WTC11 (cell line): ENCODE measurements at places on chromosomes 2 and 18. TPM values are rescaled to one million over a fixed set of nuclear protein-coding genes. Genes with fewer than 3 reads are reported as not detected.

SDC1 gene
- 47.3 to 52.6 TPM (median 52.6 TPM) in 3 replicates for total RNA-seq

FAM237A gene
- total RNA-seq = not detected in 3 replicates

CHRNA1 gene
- not detected in 3 replicates for total RNA-seq

GRCh38 chr18:11882636-11883035 lies 25.5 kb downstream of the MPPE1 start:
- DNase-seq = no peak

DNA sequence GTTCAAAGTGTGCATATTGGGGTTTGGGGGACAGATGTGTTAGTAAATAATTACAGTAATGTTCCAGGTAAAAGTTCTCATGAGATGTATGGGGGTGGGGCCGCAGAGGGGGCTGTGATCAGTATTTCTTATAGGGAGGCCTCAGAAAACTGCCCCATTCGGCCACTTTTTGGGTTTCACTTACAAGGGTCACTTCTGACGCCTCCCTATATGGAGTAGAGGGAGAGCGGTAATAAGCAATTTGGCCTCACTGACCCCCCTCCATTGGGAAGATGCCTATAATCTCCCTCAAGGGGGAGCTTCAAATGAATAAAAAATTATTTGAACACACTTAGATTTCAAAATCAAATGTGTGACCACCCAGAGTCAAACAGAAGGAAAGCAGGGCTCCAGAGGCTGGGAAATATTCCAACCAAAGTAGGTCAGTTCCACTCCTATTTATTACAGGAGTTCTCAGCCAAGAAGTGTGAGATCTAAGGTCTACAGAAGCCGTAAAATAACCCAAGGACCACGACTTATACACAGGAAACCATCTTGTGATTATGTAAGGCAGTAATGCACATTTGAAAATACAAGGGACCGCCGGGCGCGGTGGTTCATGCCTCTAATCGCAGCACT lies 2.7 kb downstream of the SCTR start:
- DNase-seq = no peak

DNA sequence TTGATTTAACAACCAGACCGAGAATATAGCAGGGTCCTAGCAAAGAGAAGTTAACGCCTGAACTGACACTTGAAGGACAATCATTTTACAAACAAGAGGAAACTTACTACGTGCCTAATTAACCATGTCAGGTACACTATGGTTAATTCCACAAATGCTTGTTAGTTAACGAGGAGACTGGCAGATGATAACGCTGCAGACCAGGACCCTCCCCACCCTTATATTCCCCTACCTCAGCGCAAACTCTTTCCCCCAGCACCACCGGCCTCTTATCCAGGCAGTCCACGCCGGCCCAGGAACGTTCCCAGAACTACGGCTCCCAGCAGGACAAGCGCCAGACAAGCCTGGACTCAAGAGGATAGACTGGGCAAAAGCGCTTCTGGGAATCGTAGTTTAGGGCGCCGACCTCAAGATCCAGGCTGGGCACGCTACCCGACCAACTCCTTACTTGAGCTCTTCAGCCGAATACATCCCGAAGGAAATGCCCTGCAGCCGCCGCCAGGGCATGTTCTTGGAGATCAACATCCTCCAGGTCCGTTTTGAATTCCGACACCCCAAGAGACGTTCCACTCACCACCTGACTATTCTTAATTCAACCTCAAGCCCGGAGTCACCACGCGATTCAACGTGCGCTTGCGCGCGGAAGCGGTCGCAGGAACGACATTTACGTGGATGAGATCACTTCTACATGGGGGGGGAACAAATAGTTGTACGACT lies at the start of gene POLR1A:
Gene POLR1A, minus strand, starts transcription at position 635 of the 717 bp plus-strand sequence. Its CDS starts 110 bp downstream, at position 525.
- DNase-seq = peak; percentile 86

GRCh38 chr2:207469943-207470729 lies 59.6 kb upstream of the CREB1 start:
- no peak for DNase-seq

DNA sequence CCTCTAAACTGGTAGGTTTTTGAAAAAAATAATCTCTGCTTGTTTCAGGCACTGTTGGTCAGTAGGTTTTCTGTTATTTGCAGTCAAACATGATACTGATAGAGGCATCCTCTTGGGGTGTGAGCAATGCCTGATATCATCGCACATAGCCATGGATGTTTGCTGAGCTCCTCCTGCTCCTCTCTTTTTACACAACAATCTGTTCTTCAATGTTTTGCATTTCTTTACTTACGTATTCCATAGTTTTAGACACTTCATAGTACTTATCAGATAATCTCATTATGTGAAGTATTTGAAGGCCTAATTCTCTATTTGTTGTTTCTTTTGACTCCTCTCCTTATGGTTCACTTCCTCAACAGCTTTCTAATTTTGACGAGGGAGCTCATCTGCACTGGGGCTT lies 23.0 kb upstream of the HS6ST1 start:
- DNase-seq = no peak

GRCh38 chr18:21820033-21820810 lies 79.6 kb downstream of the MIB1 start:
- DNase-seq = no peak

GRCh38 chr2:26469955-26470354 lies 8.0 kb downstream of the OTOF start:
- no peak for DNase-seq

DNA sequence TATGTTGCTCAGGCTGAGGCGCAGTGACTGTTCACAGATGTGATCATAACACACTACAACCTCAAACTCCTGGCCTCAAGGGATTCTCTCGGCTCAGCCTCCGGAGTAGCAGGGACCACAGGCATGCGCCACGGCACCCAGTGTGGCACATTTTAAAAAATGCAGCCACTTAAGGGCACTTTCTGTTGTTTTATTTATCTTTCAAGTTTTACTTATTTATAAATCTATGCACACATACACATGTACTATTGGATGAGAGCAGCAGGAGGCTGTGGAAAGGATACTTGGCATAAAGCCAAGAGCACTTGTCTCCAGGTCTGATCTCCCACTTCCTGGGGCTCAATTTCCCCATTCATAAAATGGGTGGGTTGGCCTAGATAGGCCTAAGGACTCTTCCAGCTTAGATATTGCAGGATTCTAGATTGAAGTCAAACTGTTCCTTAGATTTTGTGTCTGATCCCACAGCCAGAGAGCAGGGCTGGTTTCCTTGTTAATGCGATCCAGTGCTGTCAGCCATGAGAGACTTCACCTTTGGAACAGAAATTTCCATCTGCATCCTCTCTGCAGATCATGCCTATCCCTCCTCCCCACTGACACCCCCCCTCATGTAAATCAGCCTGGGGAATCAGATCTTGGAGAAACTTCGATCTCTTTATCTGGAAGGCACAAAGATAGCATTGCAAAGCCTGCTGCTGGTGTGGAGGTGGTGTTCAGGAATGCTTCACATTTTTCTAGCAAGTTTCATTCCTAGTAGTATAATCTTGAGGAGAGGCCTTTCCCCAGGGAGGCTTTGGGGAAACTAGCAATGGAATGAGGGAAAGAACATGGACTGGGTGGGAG lies 24.7 kb downstream of the PCBP1 start:
- no peak for DNase-seq

DNA sequence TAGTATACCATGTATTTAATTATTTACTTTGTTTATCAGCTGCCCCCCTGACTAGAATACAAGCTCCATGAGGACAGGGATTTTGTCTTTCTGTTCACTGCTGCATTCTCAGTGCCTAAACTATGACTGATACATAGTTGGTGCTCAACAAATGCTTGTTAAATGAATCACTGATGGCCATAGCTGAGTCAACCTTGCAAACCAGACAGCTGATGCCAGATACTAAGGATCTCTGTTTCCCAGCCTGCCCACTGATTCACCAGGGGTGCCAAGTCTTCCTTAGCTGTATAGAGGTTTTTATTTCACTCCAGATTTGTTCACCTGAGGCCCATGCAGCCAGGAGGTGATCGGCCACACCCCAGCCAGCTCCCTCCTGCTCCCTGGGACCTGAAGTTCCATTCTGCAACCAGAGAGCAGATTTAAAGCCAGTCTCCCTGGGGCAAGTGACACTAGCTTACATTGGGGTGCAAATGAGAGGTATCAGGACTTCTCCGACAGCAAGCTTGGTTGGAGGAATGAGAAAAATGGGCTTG lies 92.2 kb downstream of the C1QL2 start:
- no peak for DNase-seq

DNA sequence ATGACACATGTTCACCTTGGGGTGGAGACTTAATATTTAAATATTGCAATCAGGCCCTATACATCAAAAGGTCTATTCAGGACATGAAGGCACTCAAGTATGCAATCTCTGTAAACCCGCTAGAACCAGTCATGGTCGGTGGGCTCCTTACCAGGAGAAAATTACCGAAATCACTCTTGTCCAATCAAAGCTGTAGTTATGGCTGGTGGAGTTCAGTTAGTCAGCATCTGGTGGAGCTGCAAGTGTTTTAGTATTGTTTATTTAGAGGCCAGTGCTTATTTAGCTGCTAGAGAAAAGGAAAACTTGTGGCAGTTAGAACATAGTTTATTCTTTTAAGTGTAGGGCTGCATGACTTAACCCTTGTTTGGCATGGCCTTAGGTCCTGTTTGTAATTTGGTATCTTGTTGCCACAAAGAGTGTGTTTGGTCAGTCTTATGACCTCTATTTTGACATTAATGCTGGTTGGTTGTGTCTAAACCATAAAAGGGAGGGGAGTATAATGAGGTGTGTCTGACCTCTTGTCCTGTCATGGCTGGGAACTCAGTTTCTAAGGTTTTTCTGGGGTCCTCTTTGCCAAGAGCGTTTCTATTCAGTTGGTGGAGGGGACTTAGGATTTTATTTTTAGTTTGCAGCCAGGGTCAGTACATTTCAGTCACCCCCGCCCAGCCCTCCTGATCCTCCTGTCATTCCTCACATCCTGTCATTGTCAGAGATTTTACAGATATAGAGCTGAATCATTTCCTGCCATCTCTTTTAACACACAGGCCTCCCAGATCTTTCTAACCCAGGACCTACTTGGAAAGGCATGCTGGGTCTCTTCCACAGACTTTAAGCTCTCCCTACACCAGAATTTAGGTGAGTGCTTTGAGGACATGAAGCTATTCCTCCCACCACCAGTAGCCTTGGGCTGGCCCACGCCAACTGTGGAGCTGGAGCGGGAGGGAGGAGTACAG lies 108.1 kb downstream of the XRCC5 start:
- no peak for DNase-seq
